ENCODE measurements at places on chromosomes 16 and 17.
A peak's percentile ranks its signal among the peaks of the same experiment; 100 is the strongest.

DNA sequence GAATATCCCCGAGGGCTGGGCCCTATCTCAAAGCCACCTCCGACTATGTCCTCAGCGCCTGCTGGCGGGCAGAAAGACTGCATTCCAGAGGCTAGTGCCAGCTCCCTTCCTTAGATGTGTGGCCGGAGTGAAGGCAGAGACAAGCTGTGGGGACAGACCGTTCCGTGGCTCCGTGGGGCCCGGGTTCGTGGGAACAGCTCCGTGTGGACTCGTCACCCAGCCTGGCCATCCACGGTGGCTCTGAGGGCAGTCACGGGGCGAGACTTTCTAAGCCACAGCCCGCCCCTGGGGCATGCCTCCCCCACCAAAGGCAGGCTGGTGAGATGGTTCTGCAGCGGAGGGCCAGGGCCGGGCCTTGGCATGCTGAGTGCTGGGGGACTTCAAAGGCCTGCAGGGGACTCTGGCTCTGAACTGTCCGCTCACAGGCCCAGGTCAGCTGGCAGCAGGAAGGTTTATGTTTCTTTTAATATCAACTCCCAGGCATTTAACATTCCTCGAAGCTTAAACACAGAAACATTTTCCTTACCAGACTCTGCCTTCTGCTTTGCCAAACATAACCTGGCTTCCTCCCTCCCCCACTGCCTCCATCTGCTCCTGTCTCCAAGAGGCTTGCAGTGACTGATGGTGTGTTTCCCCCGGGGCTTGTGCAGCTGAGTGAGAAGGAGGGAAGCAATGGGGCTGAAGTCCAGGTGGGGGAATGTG lies 50.4 kb downstream of the TIMM22 start:
- DNase-seq: no peak

DNA sequence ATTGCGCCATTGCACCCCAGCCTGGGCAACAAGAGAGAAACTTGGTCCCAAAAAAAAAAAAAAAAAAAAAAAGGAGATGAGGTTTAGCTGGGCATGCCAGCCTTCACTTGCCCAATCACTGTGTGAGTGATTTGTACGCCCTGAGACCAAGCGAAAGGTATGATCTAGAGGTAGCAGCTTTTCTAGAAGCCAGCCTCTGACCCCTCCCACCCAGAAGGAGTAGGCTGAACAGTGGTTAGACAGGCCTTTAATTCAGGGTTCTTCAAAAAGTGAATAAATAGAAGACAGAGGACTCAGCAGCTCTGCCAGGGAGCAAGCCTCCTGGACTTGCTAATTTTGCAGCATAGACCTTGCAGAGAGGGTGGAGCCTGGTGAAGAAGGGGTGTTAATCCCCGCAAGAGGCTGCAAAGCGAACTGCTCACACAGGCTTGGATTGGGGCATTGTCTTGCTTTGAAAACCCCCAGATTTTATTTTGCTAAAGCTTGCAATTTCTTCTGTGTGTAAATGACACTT lies 7.1 kb upstream of the CYTH1 start:
- DNase-seq: no peak

DNA sequence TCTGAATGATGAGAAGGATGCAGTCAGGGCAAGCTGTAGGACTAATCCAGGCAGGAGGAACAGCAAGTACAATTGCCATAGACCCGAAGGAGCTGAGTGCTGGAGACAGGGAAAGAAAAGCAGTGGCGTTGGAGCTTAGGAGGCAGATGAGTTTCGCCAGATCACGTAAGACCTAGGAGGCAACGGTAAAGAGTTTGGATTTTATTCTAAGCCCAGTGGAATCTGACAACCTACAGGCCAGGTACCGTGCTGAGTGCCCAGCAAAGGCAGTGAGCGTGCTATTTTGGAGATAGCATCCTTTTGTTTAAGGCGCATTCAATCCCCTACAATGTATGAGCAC lies 1.2 kb downstream of the USP43 start:
- DNase-seq: no peak

- no peak for DNase-seq
Measured at GRCh38 chr17:8413328-8413727, 15.7 kb upstream of the RNF222 start.

DNA sequence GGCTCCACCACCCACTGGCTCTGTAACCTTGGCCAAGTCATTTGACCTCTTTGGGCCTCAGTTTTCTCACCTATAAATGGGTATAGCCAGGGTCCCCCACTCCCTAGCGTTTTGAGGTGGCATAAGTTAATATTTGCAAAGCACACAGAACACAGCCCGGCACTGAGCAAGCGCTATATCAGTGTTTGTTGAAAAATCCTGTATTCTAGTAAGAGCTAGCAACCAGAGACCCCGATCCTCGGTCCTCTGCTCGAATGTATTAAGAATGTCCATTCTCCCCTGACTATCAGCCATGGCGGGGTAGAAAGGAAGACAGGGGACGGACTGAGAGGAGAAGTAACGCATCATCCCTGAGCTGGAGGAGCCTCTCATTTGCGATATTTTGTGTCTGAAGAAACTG lies 131.2 kb downstream of the IRF8 start:
- no peak for DNase-seq

DNA sequence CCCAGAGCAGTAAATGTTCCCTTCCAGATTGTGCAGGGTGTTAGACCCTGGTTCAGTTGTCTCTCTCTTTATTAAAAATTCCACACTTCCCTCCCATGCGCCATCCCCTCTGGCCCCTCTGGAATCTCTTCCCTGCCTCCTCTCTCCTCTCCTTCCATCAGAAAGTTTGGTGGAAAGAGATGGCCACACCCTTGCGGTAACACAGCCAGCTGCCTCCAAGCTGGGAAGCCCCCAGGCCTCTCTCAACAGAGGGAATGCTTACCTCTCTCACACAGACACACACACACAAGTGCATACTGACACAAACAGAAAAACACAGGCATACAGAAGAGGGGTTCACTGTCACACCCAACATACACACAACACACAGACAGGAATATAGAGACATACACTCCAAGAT lies 220.5 kb downstream of the C16orf78 start:
- no peak for DNase-seq

DNA sequence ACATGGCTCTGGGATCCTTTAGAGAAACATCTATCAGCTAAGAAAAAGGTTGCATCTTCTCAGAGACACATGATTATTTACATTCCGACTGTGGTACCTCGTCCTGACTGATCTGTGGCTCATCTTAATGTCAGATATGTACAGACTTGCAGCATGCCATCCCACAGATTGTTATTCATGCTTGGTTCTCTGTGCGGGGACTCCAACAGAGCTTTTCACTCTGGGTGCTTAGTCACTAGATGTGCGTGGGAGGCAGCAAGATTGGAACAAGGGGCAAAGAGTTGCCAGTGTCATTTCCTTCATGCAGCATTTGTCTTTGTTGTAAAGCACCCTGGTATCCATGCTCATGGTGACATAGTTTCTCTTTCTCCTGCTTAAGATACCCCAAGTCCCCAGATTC lies 179.1 kb upstream of the CACNG5 start:
- no peak for DNase-seq

DNA sequence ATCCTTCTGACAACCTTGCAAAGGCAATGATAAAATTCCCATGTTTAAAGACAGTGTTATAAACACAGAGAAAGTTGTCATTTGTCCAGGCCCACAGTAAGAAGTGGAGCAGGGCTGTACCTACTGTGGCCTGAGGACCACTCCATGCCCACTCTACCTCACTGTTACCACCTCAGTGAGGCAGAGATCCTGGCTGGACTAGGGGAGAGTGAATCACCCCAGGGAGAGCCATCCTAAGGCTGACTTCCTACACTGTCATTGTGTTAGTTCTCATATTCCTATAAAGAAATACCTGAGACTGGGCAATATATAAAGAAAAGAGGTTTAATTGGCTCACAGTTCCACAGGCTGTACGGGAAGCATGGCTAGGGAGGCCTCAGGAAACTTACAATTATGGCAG lies 228.8 kb upstream of the HSBP1 start:
- DNase-seq: no peak

- DNase-seq: no peak
Measured at GRCh38 chr17:41617136-41617535, 4.6 kb upstream of the KRT16 start.

GRCh38 chr16:50067290-50067853 lies 1.6 kb downstream of the HEATR3 start:
- DNase-seq: peak; percentile 48

GRCh38 chr17:47889734-47890529 lies 6.1 kb upstream of the SP2 start:
- DNase-seq: peak; percentile 49

- DNase-seq: no peak
Measured at GRCh38 chr17:76868176-76868668, at the start of gene MGAT5B. TSS of gene MGAT5B (plus strand) at chr17:76868404. CDS start at chr17:76869030, 626 bp downstream.

GRCh38 chr16:56348168-56349085 lies 76.9 kb downstream of the AMFR start:
- no peak for DNase-seq

GRCh38 chr17:77512062-77512946 lies 371.5 kb downstream of the SEC14L1 start:
- DNase-seq: no peak

- DNase-seq: no peak
Measured at GRCh38 chr17:79874329-79874981, 35.2 kb upstream of the CBX4 start.

DNA sequence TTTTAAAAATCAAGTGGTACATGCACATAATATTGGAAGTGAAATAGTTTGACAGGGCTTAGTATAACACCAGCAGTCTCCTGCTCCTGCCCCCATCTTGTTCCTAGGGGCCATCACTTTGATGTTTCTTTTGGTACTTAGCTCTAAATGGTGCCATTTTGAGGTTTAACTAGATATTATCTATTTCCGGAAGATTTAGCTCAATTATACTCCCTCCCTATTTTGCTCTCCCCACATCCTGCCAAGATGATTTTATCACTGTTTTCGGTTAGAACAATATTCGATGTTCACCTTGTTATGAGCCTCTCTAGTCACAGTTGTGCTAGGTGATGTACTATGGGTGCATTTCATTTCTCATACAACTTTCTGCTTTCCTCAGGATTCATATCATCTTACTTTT lies 20.0 kb upstream of the SLC35G3 start:
- DNase-seq: no peak

- DNase-seq: peak; percentile 66
Measured at GRCh38 chr17:42112552-42113176, at the start of gene DHX58. TSS of gene DHX58 (minus strand) at chr17:42112714. CDS start at chr17:42111892, 822 bp downstream.

GRCh38 chr16:21037168-21037567 lies 113.5 kb downstream of the DNAH3 start:
- DNase-seq: no peak

DNA sequence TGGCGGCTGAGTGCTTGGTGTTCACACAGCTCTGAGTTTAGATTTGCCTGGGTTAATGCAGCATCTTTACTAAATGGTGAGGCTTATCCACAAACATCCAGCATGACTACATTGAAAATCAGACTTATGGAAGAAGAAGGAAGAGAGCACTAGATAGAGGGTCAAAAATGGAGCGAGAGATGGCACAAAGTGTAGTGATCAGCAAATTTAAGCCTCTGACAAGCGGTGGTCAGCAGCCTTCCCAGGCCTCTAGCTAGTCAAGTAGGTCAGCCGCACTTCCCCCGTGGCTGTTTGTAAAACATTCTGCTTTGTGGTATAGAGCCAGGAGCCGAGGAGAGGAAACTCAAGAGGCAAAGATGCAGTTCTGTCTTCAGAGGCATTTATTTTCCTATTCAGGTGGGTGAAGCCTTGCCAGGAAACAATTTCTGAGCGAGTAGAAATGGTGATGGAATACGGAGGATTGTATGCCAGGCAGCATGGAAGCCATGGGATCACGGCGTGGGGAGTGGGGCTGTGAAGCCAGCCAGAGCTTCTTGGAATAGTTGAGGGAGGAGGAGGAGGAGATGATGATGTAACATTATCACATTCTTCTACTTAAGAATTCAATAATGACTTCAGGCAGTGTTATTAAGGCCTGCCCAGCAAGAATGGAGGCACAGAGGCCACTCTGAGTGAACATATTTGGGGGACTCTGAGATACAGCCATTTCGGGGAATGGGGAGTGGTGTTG lies 118.9 kb downstream of the MSI2 start:
- DNase-seq: no peak

- DNase-seq: no peak
Measured at GRCh38 chr16:16075488-16076422, 126.3 kb downstream of the ABCC1 start.

DNA sequence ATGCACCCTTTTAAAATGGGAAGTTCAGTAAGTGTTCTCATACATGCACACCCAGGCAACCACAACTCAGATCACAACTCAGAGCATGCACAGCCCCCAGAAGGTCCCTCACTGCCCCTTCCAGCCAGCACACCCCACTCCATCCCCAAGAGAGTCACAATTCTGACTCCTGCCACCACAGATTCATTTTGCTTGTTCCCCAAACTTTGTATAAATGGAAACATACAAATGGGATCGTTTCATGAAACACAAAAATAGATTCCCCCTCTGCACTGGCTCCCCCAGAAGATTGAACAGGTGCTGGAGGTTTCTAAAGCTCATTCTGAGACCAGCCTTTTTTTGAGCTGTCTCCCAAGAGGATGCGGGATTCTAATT lies 3.3 kb upstream of the TNFRSF13B start:
- DNase-seq: no peak

DNA sequence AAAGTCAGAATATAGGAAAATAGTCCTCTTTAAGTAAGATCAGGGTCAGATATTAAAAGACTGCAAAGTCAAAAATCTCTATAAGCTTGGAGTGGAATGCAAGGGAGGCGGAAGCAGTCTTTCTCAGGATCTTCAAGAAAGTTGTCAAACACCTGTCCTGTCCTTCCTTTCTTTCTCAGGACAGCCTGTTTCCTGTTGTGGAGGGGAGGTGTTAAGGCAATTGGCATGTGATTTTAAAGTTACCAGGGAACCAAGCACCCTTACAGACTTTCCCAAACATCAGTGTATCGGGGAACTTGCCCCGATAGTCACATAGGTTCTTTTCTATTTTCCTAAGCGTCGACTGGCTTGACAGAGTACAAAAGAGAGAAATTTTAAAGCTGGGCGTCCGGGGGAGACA lies 2.1 kb downstream of the ATP5PD start:
- DNase-seq: no peak

DNA sequence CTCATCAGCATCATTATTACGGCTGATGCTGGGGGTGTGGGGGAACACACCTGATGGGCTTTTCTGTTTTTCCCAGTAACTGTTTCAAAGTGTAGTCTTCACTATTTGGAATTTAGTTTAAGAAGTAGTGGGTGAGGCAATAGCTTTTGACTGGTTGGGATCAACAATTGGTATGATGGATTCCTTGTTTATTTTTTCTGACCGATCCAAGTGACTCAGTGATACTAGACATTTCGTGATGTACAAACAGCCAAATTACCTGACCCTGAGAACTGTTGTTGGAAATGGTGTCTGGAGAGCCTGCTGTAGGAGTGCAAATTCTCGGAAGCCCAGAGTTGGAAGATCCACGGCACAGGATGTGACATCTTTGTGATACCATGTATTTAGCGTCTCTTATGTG lies 204.2 kb downstream of the PRKCA start:
- no peak for DNase-seq

- no peak for DNase-seq
Measured at GRCh38 chr17:13544765-13545164, 57.0 kb downstream of the HS3ST3A1 start.

- DNase-seq: no peak
Measured at GRCh38 chr17:77382356-77382911, 241.7 kb downstream of the SEC14L1 start.

GRCh38 chr17:51533821-51534220 lies 273.5 kb downstream of the UTP18 start:
- no peak for DNase-seq

Measured in HFF-Myc (cell line).